ENCODE measurements at places on chromosomes 1 and 21.

- DNase-seq: no peak
Observed at GRCh38 chr1:205237526-205238484, 10.1 kb downstream of the TMCC2 start.

GRCh38 chr1:155063550-155064110 is at the start of gene EFNA4:
Gene EFNA4 (plus strand): TSS chr1:155063740. CDS start chr1:155063824, 84 bp downstream.
- no peak for DNase-seq

GRCh38 chr1:23343221-23344110 is 618 bp downstream of the HNRNPR start:
- DNase-seq: no peak

- DNase-seq: no peak
Observed at GRCh38 chr21:31580866-31581276, 78.6 kb upstream of the SOD1 start.

DNA sequence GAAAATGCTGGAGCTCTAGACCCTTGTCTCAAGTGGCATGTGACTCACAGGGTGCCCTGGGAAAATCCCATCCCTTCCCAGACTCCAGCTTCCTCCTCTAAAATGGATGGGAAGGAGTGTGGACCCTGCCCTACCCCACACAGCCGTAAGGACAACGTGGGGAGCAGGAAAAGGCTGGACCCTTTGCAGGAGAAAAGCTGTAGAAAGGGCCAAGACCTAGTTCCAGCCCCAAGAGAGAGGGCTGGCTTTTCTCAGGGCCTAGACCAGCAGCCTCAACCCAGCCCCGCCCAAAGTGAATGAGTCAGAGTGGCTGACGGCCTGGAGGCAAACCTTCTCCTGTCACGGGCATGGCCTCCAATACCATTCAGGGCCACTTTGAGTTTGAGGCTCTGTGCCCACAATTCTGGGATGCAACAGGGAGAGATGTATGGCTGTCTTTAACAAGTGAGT is 1.1 kb downstream of the LAMB3 start:
- DNase-seq: peak; percentile 12

- DNase-seq: no peak
Observed at GRCh38 chr1:208225954-208226937, 17.9 kb downstream of the PLXNA2 start.

Data from stimulated activated CD8-positive, alpha-beta memory T cell treated with anti-CD3 and anti-CD28 coated beads, Interleukin-4, amount 100 ng/mL, for 1 hour (primary cell).